Naive thymus-derived CD8-positive, alpha-beta T cell (primary cell): ENCODE measurements at places on chromosomes 2 and 18. TPM values are rescaled to one million over a fixed set of nuclear protein-coding genes. Genes with fewer than 3 reads are reported as not detected.

Gene ANTXR1
- total RNA-seq = 0.14 TPM

Gene CGREF1
- 0.68 TPM for total RNA-seq

Gene SKOR2
- not detected for total RNA-seq

Gene NTSR2
- not detected for total RNA-seq

Gene CFC1
- total RNA-seq = not detected

Gene SGPP2
- total RNA-seq = 0.31 TPM

Gene EML4
- total RNA-seq = 111 TPM

Gene RAB17
- total RNA-seq = not detected

Gene MTLN
- total RNA-seq = 41.7 TPM

Gene MGAT4A
- 295 TPM for total RNA-seq

Gene WDR35
- total RNA-seq = 5.6 TPM
